ENCODE measurements at places on chromosomes 7 and 10.

DNA sequence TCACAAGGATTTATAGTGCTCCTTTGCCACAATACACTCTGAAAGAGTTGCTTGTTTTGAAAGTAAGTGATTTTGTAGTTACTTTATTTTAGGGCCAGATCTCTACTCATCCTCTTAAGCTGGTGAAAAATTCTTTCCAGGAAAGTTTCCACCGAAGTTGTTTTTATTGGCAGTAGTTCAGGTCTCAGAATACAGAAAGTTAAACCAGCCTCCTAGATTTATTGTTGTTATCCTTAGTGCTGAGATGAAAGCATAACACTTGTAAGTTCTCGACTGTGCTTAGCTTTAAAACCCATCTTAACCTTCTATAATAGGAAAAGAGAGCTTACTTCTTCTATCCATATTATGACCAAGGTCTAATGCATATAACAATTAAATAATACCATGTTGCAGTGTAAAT is 5.5 kb downstream of the AP3M1 start:
- DNase-seq, result no peak

GRCh38 chr7:4815609-4816418 is 40.4 kb downstream of the AP5Z1 start:
- no peak for DNase-seq

GRCh38 chr7:157893535-157894044 is 556.8 kb downstream of the DNAJB6 start:
- DNase-seq, result no peak

DNA sequence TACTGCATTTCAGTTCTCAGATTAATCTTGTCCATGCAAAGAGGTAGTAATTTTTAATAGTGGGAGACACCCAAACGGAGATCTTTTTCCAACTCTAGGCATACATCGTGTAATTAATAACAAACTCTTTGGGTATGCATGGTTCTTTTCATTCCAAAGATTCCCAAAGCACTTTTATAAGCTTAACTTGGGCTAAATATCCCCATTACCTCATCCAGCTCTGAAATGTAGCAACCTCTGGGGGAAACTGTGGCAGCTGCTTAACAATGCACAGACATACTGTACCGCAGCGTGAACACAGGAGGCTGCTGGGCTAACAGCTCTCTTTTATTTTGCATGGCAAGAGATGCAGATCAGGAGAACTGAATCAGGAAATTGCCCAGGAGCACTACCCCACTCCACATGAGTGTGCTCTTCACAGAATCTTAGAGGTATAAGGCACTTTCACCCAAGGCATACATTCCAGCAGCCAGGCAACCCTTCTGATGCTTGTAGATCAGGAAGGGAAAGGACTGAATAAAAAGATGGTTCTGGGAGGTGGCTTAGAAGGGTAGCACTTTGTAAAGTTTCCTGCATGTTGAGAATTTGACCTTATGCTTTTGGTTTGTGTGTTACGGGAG is 114.4 kb upstream of the GLI3 start:
- no peak for DNase-seq

DNA sequence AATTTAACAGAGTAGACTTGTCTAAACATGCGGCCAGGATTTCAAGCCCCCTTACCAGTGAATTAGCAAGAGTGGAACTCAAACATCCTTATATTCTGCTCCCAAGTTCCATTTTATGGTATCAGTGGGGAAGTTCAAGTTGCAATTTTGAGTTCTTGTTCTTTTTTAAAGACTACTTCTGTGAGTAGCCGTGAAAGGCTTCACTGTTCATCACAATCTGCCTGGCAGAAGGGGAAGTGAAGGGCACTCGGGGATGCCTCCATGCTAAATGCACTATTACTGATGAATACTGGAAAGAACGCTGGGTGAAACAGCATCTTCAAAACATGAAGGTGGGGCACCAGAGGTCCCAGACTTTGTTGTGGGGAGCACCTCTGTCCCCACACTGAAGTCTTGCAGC is 22.4 kb upstream of the FGL2 start:
- DNase-seq, result no peak

- no peak for DNase-seq
These were observed 150.1 kb upstream of the TMEM72 start for GRCh38 chr10:44761076-44761475.

- DNase-seq, result no peak
These were observed 54.5 kb upstream of the COL13A1 start for GRCh38 chr10:69747179-69747578.

DNA sequence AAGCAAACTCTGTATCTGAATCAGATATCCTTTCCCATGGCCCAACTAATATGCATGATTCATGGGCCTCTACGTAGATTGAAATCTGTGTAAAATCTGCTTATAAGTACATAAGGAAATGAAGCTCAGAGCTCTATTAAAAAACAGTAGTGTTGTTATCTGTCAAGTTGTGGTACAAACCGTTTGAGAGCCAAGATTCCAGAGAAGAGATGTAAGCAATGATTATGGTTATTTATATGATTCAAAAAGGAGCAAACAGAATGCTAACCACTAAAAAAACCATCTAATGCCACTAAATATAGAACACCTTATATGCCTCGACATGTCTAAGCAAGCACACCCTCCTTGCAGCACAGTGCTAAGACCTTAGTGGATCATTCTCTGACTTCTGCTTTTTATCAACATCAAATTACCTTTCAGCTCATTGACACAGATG is 26.6 kb downstream of the RPP38 start:
- DNase-seq, result no peak

Measured in NCI-H2081 treated with DMSO at 0.1 percent for 48 hours (cell line).